ENCODE measurements at places on chromosomes 4 and X.

DNA sequence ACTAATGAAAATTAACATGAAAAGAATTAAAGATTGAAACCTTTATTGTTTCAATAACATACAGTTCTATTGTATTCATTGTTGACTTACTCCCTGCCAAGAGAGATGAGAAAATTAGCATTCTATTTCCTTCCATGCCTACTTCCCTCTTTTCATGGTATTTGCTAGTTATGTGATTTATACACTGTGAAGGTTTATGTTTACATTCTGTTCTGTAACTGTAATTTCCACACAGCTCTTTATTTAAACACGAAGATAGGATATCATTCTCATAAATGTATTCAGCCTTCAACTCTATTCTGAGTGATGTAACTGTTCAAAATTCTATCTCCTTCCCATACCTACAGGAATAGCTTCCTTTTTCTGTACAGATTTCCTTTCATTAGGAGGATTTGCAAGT, 6.6 kb downstream of the CCDC110 start:
- no peak for DNase-seq

GRCh38 chrX:115190636-115191489, 1.7 kb downstream of the RBMXL3 start:
- no peak for DNase-seq

DNA sequence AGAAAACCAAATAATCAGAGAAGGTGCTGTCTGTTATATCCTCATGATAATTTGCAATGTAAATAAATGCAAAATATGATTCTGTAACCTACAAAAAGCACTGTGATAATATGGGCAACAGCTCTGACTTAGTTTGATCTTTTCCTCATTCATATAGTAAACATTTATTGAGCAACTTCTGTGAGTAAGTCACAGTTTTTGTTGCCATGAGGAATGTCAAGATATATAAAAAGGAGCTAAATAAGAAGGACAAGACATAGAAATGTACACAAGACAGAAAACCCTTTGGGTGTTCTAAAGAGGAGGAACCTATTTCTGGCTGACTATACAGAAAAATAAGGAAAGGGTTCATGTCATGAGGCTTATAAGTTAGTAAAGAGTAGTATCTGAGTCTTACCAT, 44.3 kb downstream of the ARSJ start:
- no peak for DNase-seq

DNA sequence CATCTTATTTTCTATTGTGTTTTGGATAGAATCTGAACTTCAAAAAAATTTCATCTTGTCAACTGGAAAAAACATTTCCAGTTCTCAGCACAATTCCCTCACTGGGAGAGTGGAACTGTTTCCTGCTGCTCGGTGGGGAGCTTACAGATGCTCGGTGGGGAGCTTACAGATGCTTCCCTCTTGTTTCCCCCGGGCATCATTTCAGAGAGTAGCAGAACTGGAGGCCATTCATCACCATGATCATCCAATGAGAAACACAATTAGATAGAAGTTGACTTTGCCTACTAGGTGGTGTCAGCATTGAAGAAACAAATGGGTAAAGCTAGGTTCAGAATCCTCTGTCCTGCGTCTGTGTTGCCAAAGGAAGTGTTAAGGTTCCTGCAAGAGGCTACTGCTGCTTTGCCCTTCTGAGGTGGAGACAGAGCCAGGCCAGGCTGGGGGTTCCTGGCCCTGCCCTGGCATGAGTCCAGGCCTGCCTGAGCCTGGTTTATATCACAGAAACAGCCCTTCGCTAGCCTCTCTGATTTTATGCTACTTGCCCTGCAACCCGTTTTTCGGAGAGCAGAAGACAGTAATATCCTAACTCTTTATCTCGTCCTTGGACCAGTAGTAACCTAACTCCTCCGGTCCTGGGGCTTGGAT, 70.6 kb downstream of the TAPT1 start:
- DNase-seq, result no peak

- no peak for DNase-seq
These were observed 506.5 kb upstream of the GALNT7 start for GRCh38 chr4:172662113-172662512.

DNA sequence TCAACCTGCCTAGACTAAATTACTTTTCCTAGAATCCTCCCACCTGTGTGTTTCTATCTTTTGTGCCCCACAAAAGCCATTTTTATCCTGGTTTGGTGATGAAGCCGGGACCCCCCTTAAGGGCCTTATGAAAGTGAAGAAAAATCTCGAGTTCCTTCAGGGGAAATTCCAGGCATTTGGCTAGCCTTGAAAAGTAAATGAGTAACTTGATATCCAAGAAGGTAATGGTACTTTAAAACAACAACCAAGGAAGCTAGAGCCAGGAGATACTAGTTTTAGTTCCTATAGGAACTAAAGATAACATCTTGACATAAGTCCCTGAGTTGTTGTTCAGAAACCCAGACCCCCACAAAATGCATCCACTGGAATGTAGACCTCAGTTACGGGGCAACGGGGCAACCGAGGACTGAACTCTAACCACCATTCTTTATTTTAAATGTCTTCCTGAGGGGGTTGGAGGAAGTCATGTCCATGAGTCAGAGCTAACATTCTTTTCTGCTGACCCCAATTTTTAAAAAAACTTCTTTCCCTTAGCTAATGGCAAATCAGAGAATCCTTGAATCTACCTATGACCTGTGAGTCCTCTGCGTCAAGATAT, 73.9 kb downstream of the VCX3A start:
- DNase-seq, result no peak

GRCh38 chr4:89009115-89009514, 47.9 kb downstream of the FAM13A start:
- DNase-seq, result no peak

DNA sequence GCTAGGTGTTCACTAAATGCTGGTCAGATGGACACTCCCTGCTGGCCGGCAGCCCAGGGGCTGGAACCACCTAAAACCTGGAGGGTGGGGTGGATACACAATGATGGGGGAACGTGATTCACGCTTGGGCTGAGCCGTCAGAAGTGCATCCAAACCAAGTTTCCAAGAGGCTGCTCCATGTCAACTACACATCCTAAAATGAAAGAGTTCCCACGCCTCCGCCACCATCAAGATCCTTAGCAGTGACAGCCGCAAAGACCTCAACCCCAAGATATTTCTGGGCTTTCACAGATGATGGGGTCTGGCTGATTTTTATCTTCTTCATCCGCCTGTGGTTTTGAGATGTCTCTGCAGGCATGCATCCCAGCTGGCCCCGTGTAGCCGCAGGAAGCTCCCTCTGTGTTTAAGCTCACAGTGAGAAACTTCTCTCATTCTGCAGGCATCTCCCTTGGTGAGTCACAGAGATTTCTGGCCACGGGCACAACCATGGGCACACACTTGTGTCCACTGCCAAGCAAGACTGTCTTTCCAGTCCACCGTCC, 84.4 kb downstream of the HTRA3 start:
- no peak for DNase-seq

GRCh38 chr4:56128213-56128612, 179.5 kb downstream of the CEP135 start:
- DNase-seq, result no peak

GRCh38 chrX:12934850-12935249, 28.4 kb downstream of the TLR8 start:
- DNase-seq, result no peak

- DNase-seq, result no peak
These were observed 457.9 kb downstream of the KCNIP4 start for GRCh38 chr4:21490682-21491081.

DNA sequence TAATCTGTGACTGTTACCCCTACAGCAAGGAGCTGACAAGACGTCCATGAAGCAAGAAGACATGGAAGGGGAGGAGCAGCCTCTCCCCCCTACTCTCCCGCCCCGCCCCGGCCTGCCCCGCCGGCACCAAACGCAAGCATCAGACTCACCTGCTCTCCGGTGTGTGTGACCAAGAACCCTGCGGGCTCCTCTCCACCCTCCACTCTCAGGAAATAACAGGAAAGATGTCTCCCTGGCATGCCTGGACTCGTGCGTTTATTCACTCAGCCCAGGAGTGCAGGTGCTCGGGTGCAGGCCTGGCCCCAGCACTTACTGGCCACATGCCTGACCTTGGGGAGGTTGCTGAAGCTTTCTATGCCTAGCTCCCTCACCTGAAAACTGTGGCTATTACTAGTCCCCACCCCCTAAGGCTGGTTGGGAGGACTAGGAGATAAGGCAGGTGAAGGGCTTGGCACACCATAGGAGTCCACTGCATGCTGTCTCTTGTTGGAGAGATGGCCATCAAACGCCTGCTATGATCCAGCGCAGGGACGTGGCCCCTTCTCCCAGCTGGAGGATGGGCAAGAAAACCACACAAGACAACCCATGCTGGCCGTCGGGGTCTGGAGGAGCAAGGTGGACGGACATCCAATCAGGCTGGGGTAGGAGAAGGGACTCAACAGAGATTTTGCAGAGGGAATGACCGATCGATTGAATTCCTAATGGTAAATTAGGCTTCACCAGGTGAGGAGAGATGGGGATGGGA, 34.9 kb upstream of the CLDN24 start:
- DNase-seq, result no peak

- DNase-seq, result no peak
These were observed 49.6 kb upstream of the POF1B start for GRCh38 chrX:85429066-85429465.

DNA sequence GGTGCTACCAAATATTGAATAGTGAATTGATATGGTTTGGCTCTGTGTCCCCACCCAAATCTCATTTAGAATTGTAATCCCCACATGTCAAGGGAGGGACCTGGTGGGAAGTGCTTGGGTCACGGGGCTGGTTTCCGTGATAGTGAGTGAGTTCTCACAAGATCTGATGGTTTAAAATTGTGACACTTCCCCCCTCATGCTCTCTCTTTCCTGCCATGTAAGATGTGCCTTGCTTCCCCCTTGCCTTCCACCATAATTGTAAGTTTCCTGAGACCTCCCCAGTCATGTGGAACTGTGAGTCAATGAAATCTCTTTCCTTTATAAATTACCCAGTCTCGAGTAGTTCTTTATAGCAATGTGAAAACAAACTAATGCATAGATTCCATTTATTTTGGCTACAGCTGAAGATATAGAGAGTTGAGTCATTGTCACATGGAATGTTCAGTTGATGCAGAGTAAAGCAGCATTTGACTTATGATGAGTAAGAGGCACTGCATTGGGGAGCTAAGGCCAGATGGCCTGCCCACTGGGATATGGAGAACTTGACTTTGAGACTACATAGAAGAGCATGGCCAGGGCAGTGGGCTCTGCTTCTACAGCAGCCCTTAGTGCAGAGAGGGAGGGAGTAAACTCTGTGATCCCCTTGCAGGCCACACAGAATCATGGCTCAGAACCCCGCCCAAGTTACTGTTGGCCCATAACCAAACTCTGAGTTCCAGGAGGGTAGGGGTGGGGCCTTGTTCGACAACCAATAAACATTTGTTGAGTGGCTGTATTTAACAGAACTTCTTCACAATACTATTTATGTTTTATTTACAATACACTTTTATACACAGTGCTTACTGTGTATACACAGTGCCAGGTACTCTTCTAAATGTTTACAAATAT, 34.2 kb downstream of the RAI2 start:
- DNase-seq, result no peak

GRCh38 chrX:107541244-107541643, 87.1 kb upstream of the PRPS1 start:
- DNase-seq, result no peak

DNA sequence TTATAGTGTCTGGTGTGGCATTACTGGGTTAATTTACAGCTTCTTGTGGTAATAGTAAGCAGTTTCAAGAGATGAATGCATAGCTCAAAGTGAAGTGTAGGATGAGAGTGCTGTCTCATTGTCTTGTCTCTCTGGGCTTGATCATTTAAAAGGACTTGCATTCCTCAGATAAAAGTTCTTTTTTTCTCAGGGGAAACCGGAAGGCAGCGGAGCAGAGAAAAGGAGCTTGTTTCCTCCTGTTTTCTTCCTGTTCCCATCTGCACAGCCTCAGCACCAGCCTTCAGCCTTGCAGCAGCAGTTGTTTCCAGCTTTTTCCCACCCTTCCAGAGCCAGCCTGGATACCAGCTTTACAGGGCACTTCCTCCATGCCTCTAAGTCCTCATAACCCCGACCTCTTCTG, 61.4 kb upstream of the LGI2 start:
- DNase-seq, result no peak

GRCh38 chr4:56183344-56183959, 203.8 kb downstream of the AASDH start:
- no peak for DNase-seq

DNA sequence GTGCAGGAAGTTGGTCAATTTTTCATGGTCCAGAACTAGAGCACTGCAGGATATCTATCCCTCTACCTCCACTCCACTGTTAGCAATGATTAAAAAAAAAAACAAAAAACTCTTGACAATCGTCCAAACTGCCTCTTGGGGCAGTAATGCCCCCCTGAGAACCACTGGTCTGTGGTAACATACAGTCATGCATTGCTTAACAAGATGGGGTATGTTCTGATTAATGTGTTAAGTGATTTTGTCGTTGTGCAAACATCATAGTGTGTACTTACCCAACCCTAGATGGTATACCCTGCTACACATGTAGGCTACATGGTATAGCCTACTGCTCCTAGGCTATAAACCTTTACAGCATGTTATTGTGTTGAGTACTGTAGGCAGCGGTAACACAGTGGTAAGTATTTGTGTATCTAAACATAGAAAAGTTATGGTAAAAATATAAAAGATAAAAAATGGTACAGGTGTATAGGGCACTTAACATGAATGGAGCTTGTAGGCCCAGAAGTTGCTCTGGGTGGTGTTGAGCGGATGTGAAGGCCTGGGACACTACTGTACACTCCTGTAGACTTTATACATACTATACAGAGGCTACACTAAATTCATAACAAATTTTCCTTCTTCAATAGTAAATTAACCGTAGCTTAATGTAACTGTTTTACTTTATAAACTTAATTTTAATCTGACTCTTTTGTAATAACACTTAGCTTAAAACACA, 34.1 kb downstream of the ART3 start:
- DNase-seq, result no peak

GRCh38 chr4:56320293-56320692, 67.0 kb downstream of the AASDH start:
- DNase-seq, result no peak

DNA sequence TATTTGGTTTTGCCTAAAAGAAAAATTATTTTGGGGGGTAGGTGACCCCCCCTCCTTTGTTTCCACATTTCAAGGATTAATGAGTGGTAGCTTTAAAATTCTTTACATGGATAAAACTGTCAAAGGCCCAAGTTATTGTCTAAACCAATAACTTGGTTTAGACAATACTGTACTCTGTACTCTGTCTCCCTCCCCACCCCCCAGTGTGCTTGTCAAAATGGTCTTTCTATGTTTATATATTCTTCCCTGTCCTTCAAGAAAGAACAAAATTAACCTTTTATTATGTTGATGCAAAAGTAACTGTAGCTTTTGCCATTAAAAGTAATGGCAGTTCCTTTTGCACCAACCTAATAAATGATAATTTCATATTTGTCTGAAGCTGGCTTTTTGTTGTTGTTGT, 9.5 kb upstream of the RGN start:
- no peak for DNase-seq

GRCh38 chr4:27844376-27844775, 983.7 kb downstream of the STIM2 start:
- DNase-seq, result no peak

- no peak for DNase-seq
These were observed 24.5 kb downstream of the MND1 start for GRCh38 chr4:153369021-153369420.
